CMK (cell line): ENCODE measurements at places on chromosomes 11 and 22.

- DNase-seq, result no peak
These were observed 33.4 kb upstream of the MICAL2 start for GRCh38 chr11:12076840-12077534.

DNA sequence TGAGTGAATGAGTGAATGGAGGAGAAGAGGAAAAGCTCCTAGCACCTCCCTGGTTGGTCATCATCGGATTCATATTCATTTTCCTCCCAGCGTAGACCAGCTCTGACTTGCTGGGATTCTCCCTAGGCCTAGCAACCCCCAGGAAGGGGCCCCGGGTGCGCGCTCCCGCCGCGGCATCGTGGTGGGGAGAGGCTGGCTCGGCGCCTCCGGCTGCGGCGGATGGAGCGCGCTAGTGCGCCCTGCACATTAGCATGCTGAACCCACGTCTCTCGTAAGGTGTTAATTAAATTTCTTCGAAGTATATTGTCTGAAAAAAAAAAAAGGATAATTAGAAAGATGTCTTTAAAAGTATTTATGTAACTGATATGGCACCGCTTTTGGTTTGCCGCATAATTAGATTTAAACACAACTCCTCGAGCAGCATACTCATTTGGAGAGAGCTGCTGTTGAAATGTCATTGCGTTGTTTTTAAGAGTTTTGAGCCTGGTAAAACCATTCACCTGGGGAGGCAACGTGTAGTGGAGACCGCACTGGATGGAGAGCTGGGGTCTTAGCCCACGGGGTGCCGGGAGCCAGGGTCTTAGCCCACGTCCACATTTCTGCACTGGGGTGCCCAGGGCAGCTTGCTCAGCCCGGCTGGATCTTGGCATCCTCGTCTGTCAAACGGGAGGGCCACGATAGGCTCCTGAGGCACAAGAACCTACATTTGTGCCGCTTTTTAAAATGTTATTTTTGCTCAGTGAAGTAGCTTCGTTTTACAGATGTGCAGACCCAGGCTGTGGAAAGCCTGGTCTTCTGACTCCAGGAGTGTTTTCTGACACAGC, 21.8 kb downstream of the MPPED1 start:
- DNase-seq, result no peak

DNA sequence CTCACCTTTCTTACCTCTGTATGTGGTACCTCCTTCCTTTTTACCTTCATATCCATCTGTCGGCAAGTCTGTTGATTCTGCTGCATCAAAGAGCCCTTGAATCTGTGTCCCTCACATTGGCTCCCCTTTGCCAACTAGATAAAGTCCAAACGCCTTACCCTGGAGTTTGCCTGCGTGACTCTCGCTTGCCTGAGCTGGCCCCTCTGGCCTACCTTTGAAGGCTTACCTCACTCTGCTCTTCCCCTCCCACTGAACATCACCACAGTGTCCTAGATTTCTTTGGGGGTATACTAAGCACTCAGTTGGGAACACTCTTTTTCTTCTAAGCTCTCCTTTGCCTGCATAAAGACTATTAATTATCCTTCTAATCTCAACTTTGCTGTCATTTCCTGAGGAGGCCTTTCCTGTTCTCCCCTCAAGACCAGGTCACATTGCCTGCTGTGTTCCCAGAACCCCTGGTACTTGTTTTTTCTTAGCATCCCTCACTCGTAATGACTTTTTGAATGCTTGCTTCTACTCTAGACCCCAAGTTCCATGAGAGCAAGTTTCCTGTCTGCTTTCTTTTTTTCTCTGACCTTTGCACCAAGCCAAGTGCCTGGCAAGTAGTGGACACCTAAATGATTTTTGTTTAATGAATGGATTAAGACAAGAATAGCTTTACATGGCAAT, 67.8 kb upstream of the ADORA2A start:
- no peak for DNase-seq

GRCh38 chr22:26553056-26553752, 36.7 kb downstream of the TPST2 start:
- no peak for DNase-seq

DNA sequence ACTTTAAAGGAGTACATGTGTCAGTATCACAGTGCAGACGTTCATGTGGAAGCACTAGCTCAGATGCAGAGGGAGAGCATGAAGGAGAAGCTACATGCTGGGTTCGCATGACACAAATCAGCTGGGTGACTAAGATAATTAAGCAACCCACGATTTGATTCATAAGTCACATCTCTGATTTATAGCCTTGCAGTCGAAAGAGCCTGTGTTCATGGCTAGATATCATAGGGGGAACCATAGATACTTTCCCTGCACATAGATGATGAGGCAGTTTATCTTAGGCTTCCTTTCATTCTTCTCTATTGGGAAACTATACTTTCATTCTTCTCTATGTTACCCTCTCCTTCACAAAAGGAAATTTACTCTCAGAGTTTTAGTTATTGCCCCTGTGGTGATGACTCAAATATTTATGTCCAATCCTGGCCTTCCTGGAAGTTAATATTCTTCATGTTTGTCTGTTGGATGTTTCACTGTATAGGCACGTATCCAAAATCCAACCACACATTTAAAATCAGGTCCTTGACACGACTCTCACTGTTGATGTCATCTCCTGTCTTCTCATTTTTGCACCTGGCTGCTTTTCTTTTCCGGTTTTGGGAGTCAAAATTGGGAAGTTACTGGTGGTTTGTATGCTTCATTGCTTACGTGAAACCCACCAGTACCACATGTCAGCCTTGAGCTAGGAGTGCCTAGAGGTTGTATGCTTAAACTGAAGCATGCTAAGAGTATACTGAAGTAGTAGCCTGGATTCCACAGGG, 56.3 kb upstream of the SLC5A12 start:
- DNase-seq, result no peak

DNA sequence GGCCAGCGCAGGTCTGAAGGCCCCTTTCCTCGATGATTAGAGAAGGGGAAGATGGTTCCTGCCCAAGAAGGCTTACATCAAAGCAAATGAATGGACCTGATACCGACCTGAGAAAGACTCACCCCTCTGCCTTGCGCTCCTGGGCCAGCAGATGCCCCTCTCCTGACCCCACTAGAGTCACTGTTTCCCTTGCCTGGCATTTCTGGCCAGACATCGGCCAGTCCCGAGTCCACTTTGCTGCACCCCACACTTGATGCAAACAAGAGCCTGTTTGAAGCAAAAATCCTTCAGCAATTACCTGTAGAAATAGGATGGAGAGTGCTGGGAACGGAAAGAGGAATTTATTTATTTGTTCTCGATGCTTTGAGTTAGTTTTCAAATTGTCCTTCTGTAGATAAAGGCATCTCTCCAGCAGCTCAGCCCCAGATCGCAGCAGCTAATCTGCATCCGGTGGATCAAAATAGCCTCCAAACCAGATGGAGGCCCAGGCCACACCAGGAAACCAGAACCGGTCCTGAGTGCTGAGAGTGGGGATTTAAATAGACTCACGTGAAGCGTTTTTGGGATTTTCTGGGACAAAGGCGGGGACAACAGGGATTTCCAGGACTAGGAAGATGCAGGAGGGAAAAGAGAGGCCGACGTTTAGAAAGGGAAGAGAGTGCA, 148.6 kb downstream of the TRIM29 start:
- DNase-seq, result no peak

GRCh38 chr11:63866211-63866610, 27.3 kb downstream of the MARK2 start:
- DNase-seq, result no peak

- DNase-seq, result no peak
These were observed 79.5 kb downstream of the SC5D start for GRCh38 chr11:121372028-121372427.

- no peak for DNase-seq
These were observed 149.0 kb downstream of the SPON1 start for GRCh38 chr11:14111496-14111895.

GRCh38 chr22:44711690-44712555, 9.9 kb downstream of the PRR5 start:
- no peak for DNase-seq

- no peak for DNase-seq
These were observed 6.0 kb downstream of the SYT9 start for GRCh38 chr11:7257724-7258123.

DNA sequence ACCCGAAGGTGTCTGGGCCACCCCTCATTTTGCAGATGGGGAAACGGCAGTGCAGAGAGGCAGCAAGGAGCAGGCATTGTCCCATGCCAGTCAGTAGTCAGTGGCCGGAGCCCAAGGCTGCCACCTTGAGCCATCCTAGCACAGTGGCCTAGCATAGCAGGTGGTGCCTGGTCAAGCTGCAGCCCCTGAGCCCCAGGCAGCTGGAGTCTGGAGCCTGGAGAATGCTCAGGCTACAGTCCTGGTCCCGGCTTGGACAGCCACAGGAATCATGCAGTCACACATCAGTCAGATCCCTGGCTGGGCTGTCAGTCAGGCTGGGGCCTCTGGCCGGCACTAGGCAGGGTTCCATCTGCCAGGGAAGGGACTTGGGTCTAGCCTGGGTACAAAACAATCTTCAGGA, 18.6 kb downstream of the KCNC1 start:
- no peak for DNase-seq

DNA sequence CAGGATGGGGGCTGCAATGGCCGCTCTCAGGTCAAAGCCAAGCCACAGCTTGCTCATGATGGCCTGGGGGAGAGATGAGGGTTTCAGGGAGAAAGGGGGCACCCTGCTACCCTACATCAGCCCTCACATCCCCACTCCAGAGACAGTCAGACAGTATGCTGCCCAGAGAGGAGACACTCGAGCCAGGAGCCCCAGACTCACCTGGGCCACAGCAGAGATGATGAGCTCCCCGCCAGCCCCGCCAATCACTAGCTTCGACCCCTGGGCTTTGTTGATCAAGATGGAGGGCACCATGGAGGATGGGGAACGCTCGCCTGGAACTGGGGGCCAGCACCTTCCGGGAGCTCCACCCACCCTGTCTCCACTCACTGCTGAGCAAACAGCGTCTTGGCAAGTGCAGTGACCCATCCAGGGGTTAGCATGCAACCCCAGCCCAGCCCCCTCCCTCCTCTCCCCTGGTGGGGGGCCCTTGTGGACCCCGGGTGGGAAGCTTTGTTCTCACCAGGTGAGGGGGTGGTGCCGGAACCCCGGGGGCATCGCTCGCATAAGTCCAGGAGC, 19.8 kb downstream of the GGT5 start:
- no peak for DNase-seq

GRCh38 chr11:108206969-108207682, 15.3 kb downstream of the NPAT start:
- no peak for DNase-seq

- no peak for DNase-seq
These were observed 4.4 kb downstream of the DTX4 start for GRCh38 chr11:59176330-59176729.
